Astrocyte of the cerebellum (primary cell): ENCODE measurements at places on chromosomes 3 and 15.

GRCh38 chr3:62209101-62209500 is 164.2 kb downstream of the FEZF2 start:
- DNase-seq = no peak

- DNase-seq = no peak
Measured at GRCh38 chr3:31476209-31476608, 56.5 kb upstream of the STT3B start.

DNA sequence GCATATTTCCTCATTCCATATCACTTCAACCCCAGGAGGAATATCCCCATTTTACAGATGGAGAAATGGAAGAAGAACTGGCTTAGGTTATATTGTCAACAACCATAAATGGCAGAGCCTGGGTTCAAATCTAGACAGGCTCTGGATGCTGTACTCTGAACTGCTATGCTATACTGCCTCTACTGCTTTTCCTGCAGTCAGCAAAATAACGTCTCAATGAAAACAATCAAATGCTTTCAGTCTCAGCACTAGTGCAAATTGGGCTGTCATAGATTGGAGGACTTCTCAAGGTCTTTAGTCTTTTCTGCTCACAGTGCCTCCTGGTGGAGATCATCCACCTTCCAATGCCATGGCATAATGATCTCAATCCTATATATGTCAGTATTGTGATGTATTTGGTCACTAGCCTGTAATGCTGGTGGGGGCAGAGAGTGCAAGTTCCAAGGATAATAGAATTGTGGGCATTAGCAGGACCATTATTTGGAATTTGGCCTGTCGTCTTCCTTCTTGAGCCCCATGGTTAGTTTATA is 285.0 kb downstream of the CLSTN2 start:
- DNase-seq = no peak

DNA sequence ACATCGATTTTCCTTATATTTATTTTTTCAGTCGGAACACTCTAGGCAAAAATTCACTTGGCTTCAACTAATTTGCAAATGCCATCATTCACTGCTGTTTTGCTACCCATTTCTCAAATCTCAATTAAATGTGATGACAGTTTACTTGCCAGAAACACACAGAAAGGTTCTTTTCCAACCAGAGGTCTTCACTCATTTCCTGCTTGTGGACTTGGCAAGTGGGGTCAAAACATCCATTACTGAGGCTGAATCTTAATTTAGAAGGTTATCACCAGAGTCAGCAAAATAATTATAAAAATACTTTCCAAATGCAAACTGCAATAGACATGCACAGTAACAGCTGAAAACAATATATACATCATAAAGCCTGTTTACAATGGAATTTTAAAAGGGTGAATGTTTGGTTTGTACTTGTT is 625.4 kb upstream of the TBL1XR1 start:
- DNase-seq = no peak

- DNase-seq = no peak
Measured at GRCh38 chr3:35705904-35706303, 66.6 kb downstream of the ARPP21 start.

- no peak for DNase-seq
Measured at GRCh38 chr3:135581806-135582205, 383.7 kb upstream of the PPP2R3A start.

DNA sequence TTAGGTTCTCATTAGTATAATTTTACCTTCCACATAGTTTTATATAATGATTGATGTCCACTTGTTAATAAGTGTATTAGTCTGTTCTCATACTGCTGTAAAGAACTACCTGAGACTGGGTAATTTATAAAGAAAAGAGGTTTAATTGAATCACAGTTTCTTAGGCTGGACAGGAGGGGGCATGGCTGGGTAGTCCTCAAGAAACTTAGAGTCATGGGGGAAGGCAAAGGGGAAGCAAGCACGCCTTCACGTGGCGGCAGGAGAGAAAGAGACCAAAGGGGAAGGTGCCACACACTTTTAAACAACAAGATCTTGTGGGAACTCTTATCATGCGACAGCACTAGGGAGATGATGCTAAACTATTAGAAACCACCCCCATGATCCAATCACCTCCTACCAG is 19.2 kb downstream of the DZIP3 start:
- no peak for DNase-seq

GRCh38 chr3:7062714-7063113 is 201.8 kb downstream of the GRM7 start:
- DNase-seq = no peak

GRCh38 chr3:170055209-170055608 is 17.4 kb downstream of the GPR160 start:
- peak; percentile 28 for DNase-seq

GRCh38 chr3:23219117-23219516 is 16.0 kb downstream of the UBE2E2 start:
- no peak for DNase-seq

GRCh38 chr3:118932822-118933558 is 101.7 kb downstream of the IGSF11 start:
- DNase-seq = peak; percentile 8

DNA sequence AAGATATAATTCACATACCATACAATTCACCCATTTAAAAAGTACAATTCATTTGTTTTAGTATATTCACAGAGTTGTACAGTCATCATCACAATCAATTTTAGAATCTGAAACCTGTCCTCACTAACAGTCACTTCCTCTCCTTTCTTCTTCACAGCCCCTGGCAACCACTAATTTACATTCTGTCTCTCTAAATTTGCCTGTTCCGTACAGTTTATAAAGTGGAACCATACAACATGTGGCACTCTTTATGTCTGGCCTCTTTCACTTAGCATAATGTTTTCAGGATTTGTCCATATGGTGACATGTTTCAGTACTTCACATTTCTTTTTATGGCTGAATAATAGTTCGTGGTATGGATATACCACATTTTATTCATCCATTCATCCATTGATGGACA is 22.7 kb downstream of the ERICH6 start:
- DNase-seq = no peak
